ENCODE measurements at places on chromosomes 7 and 10.

- DNase-seq, result no peak
These were observed 24.6 kb downstream of the RPP38 start for GRCh38 chr10:15121707-15122106.

DNA sequence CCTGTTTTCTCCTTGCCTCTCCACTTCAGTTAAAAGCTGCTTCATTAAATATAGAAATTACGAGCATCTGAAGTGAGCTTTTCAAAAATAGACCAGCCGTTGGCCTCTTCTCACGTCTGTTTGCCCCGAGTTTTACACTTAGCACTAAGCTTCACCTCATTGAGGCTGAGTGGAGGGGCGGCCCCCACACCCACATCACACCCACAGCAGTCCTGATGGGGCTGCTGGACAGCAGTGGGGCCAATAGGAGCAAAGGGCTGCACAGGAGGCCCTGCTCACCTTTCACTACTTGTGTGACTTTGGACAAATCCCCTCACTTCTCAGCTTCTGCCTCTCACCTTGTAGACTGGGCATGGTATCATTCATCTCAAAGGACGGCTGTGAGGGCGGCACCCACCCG is 677.8 kb downstream of the SDK1 start:
- no peak for DNase-seq

GRCh38 chr7:47670729-47671128 is 88.8 kb upstream of the TNS3 start:
- no peak for DNase-seq

- no peak for DNase-seq
These were observed 28.1 kb upstream of the DNMBP start for GRCh38 chr10:100037758-100038315.

DNA sequence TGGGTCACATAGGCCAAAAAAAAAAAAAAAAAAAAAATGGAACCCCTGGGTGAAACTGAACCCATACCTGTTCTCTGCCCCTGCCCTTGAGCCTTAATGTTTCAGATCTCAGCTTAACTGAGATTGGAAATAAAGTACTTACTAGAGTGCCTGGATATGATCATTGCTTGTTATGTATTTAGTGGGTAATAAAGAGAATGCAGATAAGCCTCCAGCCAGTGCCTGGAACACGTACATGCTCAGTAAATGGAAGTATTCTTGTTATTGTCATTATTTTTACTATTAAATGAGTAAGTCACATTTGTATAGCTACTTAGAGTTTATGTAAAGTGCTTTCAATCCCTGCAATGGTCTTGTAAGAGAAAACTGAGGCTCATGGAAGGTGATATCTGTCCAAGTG is 14.7 kb downstream of the SLC16A12 start:
- no peak for DNase-seq

DNA sequence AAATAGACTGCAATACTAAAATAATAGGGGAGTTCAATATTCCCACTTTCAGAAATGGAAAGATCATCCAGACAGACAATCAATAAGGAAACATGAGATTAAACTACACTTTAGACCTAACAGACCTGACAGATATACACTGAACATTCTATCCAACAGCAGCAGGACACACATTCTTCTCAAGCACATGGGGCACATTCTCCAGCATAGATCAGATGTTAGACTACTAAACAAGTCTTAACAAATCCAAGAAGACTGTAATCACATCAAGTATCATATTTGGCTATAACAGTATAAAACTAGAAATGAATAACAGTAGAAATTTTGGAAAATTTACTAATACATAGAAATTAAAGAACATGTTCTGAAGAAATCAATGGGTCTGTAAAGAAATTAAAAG is 458.9 kb upstream of the ANKRD30A start:
- no peak for DNase-seq

DNA sequence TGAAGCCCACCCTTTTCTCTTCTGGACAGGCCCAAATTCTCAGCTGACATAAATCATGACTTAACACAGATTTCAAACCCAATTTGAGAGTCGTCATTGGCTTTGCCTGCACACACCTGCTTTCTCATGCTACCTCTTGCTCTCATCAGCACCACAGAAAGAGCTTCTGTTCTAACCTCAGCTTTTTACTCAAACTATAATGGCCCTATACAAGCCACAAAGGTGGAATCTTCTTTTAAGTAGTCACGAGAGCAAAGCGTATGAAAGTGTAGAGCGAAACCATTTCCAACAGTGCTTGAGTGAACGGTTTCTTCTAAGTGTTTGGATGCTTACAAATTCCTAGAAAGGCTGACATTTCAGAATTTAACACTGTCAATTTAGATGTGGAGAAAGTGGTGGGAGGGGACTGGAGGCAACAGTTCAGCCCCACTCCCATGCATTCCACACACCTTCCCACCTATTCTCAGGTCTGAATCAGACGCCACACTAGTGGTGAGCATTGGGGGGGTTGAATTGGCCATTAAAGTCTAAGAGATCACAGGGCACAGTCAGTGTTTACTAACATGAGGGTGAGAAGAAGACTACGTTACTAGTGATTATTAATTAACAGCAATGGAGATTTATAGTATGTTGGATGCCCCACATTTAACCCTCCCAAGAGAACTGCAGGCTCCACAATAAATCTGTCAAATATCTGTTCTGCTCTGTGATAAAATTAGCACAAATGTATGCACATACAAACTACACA is 114.0 kb downstream of the PRKCQ start:
- DNase-seq, result no peak

DNA sequence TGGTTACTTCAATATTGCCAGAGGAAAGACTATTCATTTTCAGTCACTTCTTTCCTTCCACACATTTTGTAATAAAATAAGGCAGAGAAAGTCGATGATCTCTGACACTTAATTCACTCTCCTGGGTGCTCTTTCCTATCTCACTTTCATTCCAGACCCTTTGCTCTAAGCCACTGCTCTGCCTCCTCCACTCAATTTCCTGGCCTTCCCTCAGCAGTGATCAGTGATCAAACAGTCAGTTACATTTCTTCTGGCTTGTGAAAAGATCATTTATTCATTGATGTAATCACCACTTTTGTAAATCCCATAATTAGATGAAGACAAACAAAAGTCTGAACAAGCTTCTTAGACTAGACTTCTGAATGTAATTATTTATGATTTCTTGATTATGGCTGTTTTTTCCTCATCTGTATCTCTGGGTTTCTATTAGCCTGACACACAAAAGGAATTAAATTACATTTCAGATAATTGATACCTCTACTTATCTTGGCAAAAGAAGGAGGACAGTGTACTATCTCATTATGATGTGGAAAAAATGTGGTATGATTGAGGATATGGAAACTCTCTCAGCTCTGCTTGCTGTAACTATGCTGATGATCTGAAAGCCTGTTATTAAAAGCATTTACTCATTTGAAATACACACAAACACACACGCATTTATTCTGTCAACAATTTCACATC is 1102.3 kb downstream of the GRM8 start:
- DNase-seq, result no peak

GRCh38 chr7:9863545-9863944 is 1110.1 kb upstream of the PHF14 start:
- no peak for DNase-seq

DNA sequence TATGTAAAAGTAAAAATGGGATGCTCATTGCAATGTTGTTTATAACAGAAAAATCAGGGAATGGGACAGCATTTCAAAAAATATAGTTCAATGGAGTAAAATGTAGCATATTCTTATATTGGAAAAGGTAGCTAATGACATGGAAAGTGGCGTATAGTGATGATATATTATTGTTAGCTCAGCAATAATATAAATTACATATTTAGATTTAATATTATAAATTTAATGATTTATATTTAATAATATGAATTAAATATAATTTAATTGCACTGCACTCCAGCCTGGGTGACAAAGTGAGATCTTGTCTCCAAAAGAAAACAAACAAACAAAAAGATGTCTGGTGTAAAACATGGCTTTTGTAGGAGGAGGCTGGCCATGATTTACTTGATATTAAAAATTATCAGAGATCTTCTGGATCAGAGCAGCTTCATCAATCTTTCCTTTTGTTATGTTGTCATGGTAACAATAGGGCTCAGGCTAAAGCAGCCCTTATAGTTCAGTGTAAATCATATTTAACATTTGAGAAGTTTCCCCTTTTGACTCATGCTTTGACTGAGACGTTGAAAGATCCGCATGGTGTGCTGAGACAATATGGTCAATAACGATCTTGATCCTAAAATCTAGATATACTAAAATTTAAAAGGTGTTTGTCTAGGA is 23.2 kb downstream of the OR6B1 start:
- no peak for DNase-seq

GRCh38 chr7:20326342-20326741 is 4.4 kb upstream of the ITGB8 start:
- DNase-seq, result no peak

GRCh38 chr7:23894892-23895569 is 185.0 kb downstream of the STK31 start:
- no peak for DNase-seq

DNA sequence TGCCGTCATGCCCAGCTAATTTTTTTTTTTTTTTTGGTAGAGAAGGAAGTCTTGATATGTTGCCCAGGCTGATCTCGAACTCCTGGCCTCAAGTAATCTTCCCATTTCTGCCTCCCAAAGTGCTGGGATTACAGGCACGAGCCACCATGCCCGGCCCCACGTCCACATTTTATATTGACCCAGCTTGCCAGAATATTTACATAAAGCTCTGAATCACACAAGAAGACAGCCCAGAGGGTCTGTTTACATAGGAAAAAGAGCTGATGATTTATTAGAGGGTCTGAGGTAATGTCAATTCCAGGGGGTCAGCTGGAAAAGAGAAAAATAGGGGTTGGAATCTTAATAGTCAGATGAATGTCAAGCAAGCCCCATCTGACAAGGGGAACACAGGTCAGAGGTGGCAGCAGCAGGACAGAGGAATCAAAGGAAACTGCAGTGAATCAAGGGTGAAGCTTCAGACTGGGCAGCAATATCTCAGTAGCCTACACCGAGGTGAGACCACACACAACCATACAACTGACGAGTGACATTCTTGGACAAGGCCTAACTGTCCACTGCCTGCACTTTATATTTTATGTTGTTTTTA is 15.8 kb upstream of the SLF2 start:
- DNase-seq, result no peak
